ENCODE measurements at places on chromosomes 2 and 18.

GRCh38 chr2:163441603-163442002 lies 294.2 kb downstream of the FIGN start:
- no peak for DNase-seq

DNA sequence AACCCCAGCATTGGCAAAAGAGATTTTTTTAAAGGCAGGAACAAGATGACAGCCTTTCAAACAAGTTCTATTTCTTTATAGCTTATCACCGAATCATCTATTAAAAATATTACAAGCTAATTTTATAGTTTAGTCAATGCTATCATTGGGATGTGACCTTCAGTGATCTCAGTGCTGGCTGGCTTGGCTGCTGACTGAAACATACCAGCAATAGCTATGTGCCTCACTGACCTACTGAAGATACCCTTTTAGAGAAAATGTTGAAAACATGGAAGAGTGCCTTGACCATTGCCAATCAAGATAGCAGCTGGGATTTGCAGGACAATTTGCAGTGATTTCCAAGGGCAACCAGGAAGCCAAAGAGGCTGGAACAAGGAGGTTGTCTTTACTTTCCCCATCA lies 44.0 kb downstream of the CSRNP3 start:
- no peak for DNase-seq

GRCh38 chr2:128645631-128646030 lies 327.0 kb upstream of the HS6ST1 start:
- no peak for DNase-seq

DNA sequence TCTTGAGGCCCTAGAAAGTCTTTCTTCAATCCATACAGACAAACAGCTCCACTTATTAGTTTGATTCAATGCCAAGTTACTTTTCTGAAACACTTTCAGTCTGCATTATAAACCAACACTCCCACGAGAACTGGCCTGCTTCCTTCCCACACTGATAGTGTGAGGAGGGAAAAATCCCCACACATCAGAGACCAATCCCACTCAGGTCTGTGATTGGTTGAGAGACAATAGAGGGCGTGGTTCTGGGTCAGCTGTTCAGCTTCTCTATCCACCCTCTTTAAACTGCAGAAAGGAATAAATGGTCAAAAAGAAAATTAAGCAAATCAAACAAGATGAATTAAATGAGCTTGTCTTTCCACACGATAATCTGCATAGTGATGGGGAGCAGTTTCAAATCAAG lies 152.5 kb downstream of the NRP2 start:
- DNase-seq = no peak

DNA sequence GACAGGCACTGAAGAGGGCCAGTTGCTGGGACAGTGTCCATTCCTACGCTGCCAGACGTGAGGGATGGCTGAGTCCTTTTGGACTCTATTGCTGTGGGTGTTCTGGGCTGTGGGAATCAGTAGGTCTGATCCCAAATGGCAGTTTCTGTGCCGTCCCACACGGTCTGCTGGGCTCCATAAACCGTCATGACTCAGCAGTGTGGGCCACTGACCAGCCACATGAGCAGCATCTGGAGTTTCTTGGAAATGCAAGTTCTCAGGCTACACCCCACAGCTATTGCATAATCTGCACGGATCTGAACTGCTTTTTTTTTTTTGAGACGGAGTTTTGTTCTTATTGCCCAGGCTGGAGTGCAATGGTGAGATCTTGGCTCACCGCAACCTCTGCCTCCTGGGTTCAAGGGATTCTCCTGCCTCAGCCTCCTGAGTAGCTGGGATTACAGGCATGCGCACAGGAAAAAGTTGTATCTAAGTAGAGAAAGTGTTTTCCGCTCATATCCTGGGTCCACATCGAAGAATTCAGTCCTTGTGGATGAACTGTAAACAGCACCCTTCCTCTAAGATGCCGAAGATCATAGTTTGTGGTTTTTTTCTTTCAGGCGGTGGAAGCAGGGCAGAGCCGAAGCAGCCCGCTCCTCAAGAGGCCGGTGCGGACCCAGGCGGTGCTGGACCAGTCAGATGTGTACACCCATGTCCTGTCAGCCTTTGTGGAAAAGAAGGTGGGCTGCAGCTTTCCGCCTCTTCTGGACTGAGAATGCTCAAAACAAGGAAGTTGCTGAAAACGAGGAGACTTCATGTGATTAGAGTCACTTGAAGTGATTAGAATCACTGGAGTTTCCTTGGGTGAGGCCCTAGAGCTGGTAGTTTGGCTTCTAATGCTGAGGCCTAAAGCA lies 25.5 kb downstream of the RMC1 start:
- DNase-seq = peak; percentile 91

DNA sequence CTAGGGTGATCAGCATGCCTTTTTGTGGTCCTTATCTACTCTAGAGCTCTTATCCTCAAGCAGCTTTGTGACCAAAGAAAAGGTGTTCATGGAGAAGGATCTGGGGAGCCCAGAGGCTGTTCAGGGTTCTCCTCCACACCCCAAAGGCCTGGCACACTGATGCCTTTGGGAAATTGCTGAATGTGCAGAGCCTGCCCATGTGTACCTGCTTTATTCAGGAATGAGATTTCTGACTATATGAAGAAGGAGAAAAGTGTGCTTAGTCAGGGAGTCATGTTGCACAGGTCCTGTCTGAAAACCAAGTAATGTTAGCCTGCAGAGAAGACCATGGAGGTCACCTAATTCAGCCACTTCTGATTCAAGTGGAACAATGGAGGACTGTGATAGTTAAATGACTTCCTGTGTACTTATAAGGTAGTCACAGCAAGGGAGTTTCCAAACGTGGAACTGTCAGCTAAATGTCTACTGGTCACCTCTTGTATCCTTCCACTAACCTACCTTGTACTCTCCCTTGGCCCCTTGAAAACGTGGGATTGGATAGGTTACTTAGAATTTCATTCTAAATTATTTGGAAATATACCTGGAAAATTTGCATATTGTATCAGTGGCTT lies 81.3 kb downstream of the LIMS1 start:
- DNase-seq = no peak

GRCh38 chr2:140201572-140201971 lies 1421.4 kb upstream of the NXPH2 start:
- no peak for DNase-seq

- no peak for DNase-seq
Measured at GRCh38 chr18:52569492-52569891, 229.5 kb downstream of the DCC start.

- DNase-seq = peak; percentile 37
Measured at GRCh38 chr2:25274868-25275574, 66.7 kb downstream of the DNMT3A start.

- no peak for DNase-seq
Measured at GRCh38 chr2:37375741-37376288, 31.4 kb downstream of the QPCT start.

GRCh38 chr18:37956902-37957301 lies 391.3 kb upstream of the CELF4 start:
- DNase-seq = peak; percentile 7

GRCh38 chr2:158378926-158379325 lies 77.6 kb downstream of the CCDC148 start:
- peak; percentile 9 for DNase-seq

- no peak for DNase-seq
Measured at GRCh38 chr18:67308819-67309218, 207.7 kb downstream of the DSEL start.

DNA sequence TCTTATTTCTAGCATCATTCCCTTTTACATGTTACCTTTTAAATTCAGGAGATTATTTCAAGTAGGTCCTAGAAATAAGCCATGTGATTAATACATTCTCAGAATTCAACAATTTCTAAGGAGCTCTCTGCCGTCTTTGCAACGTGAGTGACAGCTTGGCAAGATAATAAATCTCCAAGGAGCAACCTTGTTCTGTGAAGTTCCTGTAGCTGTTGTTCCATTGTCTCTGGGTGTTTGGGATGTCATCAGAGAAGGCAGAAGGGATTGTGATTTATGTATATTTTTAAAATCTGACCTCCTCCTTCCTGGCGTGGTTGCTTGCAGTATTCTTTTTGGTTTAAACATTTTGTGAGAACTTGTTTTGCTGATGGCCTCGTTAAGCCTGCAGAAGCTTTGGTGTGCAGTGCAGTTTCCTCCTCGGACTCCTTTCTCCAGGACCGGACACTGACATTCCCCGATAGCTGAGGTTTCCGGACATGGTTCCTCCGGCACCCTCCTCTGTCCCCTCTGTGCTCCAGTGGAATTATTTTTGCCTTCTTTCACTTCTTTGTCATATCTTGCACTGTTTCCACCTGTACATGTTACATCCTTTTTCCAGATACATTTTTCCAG lies 33.7 kb downstream of the RAMP1 start:
- no peak for DNase-seq

DNA sequence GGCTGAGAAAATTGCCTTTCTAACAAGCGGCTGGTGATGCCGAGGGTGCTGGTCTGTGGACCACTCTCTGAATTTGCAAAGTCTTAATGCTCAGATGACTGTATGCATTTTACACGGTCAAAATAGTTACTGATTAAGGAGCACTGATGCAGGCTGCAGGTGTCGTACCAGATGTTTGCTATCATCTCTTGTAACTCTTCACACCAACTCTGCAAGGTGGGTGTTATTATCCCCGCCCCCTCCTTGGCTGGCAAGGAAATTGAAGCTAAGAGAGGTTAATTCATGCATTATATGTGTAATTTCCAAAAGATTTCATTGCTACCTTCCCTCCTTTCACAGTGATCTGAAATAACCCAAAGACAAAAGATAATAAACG lies 13.0 kb upstream of the LBH start:
- DNase-seq = no peak

DNA sequence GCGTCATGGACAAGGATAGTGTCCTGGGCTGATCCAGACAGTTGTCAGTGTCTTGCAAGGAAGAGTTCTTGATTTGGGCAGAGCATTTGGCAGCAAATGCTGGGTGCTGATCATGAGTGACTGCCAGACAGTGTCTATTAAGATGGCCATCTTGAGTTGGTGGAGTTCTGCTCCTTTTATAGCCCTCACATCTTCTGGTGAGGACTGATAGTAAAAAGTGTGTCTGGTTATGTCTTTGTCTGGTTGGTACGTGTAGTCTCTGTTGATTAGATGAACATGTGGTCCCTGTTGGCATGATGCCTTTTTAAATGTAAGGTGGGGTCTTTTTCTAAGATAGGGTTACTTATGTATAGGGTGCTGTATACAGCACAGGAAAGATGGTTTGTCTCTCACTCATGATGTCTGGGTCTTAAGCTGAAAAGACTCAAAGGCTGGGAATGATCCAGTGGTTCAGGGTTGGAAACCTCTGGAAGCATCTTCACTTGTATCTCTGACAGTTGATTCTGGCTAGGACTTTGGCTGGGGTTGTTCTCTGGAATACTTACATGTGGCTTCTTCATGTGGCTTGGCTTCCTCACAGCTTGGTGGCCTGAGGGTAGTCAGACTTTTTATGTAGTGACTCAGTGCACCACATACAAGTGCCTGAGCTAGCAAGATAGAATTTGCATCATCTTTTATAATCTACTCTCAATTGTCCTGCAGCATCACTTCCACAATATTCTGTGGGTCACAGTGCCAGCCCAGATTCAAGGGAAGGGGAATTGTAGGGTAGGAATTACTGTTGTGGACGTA lies 11.8 kb downstream of the MTX2 start:
- DNase-seq = peak; percentile 4

DNA sequence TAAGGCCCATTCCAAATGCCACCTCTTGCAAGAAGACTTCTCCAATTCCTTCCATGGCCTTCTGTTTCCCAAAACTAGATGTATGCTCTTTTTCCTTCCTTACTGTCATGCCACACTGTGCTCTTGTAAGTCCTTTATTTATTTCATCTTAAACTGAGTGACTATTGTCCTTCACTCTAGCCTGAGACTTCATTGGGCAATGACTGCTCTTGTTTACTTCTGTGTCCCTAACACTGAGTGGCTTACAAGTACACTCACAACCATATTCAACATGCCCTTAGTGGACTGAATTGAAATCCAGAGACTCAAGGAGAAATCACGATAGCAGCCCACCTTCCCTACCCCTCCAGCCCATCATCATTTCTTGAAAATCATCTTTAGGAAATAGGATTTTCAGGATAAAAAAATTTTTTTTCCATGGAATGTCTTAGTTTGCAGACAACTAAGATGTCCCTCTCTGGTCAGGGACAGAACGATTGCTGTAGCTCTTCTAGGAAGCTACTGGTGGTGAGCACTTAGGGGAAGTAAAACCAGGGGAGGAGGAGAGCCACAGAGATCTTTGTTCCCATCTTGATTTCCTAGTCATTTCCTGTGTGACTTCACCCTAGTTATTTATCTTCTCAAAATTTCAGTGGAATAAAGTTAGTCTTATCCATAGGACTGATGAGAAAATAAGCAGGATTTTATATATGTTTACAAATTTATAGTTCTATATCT lies 80.7 kb downstream of the CYRIA start:
- peak; percentile 83 for DNase-seq

DNA sequence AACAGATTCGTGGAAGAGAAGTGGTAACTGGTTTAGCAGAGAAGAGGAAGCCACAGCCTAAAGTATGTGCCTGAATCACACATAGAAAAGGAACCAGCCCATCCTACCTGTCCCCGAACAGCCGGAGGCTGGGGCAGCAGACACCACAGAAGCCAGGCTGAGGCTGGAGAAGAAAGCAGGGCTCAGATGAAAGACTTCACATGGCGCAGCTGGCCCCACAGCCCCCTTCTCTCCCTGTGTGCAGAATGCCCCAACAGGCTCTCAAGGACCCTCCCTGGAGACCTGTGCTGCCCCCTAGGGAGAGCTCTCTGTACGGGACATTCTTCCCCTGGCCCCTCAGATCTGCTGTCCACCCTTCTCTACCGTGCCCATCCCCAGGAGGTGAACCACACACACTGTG lies 83.5 kb upstream of the RAB12 start:
- peak; percentile 86 for DNase-seq

- no peak for DNase-seq
Measured at GRCh38 chr18:2466978-2467377, 104.3 kb downstream of the METTL4 start.

GRCh38 chr2:239376942-239377531 lies 23.8 kb downstream of the HDAC4 start:
- DNase-seq = no peak

DNA sequence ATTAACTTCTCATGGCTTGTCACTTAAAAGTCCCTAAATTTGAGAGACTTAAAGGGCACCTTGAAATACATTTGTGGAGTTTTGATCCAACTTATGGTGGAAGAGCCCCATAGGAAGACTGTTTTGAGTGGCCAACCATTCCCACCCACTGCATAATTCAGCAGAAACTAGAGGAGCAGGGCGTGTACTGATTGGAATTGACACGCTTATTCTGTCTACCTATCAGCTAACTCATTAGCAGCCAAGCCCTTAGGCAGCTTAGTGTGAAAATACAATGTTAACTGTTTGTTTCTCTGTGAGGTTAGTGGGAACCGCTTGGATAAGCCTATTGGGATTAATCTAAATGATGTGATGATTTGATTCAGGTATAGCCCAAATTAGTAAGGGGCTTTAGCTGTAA lies 6.4 kb downstream of the LGALSL start:
- DNase-seq = no peak

- DNase-seq = no peak
Measured at GRCh38 chr2:196808083-196808665, 981 bp downstream of the C2orf66 start.
